ENCODE measurements at places on chromosomes 4 and X. TPM values are rescaled to one million over a fixed set of nuclear protein-coding genes. Genes with fewer than 3 reads are reported as not detected.

DNA sequence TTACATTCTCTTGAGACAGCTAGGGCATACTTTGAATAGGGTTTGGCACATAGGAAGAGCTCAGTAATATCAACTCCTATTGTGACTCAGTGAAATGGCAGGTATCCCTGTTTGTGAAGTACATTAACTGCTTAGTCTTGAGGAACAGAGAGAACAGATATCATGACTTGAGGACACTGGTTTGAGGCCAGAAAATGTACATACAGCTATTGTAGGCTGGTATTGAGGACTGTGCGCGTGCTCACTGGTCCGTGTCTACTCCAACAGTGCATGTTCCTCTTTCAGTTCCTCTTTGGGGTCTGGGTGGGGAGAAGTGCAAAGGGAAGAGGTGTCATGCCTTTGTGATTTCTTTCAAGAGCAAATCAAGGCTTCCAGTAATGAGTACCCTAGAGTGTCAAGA lies 34.6 kb upstream of the TBC1D9 start:
- no peak for DNase-seq

- DNase-seq, result peak; percentile 57
Measured at GRCh38 chrX:111671668-111672067, 9.3 kb upstream of the ALG13 start.

- no peak for DNase-seq
Measured at GRCh38 chrX:30981968-30982367, 89.9 kb downstream of the FTHL17 start.

Gene PNPLA4
- 13.6 TPM for total RNA-seq

DNA sequence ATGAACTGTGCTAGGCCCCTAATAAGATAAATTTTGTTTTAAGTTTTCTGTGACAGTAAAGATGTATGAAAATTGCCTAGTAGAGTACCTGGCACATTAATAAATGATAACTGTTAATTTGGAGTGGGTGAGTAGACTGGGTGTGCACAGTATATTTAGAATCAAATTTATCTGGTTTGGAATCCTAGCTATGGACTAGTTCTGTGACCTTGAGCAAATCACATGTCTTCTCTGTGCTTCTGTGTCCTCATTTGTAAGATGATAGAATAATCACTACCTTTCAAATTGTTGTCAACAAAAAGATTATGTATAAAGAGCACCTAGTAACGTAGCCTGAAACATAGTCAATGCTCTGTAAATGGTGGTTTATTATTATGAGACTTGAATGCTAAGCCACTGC lies 170.2 kb downstream of the AR start:
- DNase-seq, result no peak

Gene CENPI
- 11.2 TPM for total RNA-seq
